ENCODE measurements at places on chromosomes 11 and 22. TPM values are rescaled to one million over a fixed set of nuclear protein-coding genes. Genes with fewer than 3 reads are reported as not detected.

DNA sequence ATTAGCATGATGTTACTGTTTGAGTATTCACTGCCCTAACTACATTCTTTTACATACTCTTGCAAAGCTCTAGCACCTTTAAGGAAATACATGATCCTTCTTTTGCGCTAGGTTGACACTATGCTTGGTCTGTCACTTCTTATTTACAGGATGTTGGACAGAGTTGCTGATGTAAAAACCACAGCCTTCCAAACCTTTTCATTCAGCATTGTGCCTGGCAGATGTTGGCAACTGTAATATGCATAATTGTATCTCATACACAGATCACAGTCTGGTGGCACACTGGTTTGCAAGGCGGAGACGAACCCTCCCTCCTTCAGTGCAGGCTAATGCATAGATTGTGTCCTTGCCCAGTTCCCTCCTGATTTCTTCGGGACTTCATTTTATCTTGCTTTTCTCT is 224.1 kb downstream of the SNX19 start:
- DNase-seq: no peak

The LGR4 gene
- total RNA-seq: 50.6 TPM

DNA sequence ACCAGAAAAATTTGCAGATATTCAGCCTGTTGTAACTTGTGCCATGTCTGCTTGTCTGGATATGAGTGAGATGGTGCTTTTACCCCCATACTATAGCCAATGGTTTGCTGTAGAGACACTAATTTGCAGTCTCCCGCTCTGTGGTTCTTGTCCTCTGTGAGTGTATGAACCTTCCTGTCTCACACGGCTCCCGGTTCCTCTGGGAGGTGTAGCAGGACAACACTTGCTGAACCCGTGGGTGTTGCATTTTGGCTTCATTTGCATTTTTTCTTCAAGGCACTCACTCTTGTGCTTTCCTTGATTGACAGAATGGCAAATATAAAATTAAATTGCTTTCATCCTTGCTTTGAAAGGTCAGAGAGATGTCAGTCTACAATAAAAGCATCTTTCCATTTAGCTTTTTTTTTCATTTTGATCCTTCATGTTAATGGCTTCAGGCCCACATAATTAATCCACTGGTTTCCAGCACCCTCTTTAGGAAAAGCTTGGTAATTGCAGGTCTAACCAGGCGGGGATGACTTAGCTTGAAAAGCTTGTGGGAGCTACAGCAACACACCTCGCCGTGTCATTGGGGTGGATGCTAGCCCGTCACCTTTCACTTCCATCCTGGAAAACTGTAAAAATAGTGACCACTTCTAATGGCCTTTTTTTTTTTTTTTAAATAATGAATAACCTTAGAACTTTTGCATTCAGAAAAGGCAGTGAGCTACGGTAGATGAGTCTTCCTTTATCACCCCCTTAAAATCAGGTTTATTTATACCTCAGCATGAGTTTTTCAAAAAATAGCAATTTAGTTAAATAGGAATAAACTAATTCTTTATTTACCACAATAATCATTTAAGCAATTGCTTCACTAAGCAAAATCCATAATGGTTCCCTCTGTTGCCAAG is 27.4 kb upstream of the ST14 start:
- no peak for DNase-seq

DNA sequence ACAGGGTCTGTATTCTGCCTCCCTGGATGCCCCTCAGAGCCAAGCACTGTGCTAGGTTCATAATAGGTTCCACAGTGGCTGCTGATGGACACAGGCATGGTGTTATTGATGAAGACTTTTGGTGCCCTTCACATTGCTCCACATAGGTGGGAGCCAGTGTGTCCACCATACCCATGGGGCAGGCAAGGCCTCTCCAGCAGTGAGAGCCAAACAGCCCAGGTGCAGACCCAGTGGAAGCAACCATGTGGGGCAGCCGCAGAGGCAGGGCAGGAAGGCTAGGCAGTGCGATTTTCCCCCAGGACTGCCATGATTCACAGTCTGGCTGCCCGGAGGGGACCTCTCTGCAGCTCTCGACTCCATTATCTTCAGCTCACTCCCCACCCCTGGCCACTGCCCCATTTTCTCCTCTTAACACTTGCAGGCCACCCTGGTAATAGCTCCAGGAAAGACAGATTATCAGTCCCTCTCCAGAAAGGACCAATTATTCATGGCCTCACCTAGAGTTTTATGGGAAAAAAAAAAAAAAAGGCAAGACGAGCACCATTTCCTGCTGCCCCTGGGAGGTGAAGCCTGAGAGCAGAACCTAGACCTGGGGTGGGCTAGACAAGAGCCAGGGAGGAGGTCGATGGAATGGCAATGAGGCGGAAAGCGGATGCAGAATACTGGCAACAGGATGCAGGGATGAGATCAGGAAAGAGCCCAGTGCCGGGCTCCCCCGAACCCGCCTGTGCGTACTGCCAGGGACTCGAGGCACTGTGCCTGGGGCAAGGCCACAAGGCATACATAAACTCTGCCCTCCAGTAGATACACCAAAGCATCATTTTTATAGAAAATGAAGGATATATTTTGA is 343.0 kb upstream of the NCAM1 start:
- DNase-seq: no peak

GRCh38 chr11:123479048-123479837 is 49.2 kb downstream of the GRAMD1B start:
- DNase-seq: no peak

DNA sequence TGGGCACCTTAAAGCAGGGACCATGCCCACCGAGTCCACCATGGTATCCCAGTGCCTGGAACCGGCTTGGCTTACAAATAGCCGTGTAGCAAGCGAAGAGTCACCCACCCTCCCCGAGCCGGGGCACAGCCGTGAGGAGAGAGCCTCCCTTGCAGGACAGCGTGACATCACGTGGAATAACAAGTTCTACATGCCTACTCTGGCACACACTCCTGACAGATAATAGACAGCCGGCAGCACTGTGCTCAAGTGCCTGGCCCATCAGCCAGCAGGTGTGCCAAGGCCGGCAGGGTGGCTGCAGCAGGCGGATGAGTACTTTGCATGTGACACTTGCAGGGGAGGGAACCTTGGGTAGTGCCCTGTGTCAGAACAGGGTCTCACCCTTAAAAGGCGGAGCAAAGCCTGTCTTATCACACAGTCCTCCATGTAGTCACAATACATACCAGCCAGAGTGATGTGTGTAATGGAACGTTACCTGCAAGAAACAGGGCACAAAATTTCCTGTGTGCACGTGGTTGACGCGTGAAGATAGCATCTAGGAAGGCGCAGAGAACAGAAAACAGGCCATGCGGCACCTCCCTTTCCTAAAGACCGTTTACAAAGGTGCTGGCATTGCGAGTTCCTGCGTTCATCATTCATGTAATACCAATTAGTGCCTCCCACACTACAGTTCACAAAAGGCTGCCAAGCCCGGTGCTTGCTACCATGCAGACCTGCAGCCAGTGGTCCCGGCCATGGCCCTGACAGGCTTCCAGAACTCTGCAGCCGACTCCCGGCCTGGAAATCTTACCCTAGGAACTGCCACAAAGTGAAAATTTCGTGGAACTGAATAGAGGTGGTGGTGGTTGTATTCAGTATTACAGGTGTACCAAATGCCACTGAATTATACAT is 16.4 kb downstream of the TOM1 start:
- peak; percentile 81 for DNase-seq

The NDUFA6 gene
- 55.8 TPM for total RNA-seq

Measured in mesenteric fat pad (tissue), 1 donor.